Fibroblast of skin of back (primary cell): ENCODE measurements at places on chromosomes 13 and 19.
A peak's percentile ranks its signal among the peaks of the same experiment; 100 is the strongest.

GRCh38 chr13:32125751-32126150, 94.2 kb downstream of the FRY start:
- DNase-seq = no peak

DNA sequence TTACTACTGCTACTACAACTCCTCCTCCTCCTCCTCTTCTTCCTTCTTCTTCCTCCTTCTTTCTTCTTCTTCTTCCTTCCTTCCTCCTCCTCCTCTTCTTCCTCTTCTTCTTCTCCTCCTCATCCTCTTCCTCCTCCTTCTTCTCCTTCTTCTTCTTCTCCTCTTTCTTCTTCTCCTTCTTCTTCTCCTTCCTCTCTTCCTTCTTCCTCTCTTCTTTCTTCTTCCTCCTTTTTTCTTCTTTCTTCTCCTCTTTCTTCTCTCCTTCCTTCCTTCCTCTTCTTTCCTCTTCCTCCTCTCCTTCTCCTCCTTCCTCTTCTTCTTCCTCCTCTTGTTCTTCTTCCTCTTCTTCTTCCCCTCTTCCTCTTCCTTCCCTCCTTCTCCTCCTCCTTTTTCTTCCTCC, 94.7 kb upstream of the MYO16 start:
- DNase-seq = no peak

DNA sequence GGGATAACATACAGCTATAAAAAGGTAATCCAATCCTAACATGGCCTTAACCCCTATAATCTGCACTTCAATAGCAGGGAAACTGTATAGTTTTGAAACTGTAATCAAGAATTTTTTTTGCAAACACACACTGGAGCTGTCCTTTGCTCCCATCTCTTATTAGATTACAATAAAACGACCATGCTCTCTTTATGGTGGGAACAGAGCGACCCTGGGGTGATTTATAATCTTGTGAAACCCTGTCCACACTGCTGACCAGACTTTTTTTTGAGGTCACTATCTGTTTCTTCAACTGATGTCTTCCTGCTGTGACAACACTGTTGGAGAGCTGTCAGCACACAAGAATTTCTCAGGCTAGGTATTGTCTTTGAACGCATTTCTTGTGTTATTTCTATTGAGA, 35.3 kb downstream of the DACH1 start:
- DNase-seq = no peak

DNA sequence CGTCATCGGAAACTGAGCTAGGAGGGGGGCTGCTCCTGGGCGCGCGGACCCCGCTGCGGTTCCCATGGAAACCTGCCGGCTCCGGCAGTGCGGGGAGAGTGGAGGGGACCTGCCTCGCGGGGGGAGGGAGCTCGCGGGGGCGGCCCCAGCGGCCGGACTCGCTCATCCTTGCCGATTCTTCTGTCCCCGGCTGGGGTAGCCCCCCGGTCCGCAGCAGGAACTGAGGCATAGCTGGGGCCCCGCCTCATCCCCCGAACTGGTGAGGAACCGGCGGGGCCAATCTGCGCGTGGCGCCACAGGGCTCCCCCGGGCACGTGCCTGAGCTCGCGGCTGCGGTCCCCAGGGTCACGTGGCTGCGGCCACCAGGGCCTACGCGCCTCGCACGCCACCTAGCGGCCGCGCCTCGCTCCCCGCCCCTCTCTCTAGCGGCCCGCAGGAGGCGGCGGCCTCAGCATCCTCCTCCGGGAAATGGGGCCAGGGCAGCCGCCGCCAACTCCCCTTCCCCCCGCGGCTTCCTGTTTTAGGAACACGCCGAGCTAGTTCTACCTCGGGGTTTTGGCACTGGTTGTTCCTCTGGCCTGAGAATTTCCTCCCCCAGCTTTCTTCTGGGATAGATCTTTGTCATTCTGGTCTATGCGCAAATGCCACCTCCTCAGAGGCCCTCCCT, 1.7 kb upstream of the ELAVL3 start:
- DNase-seq = peak; percentile 78

DNA sequence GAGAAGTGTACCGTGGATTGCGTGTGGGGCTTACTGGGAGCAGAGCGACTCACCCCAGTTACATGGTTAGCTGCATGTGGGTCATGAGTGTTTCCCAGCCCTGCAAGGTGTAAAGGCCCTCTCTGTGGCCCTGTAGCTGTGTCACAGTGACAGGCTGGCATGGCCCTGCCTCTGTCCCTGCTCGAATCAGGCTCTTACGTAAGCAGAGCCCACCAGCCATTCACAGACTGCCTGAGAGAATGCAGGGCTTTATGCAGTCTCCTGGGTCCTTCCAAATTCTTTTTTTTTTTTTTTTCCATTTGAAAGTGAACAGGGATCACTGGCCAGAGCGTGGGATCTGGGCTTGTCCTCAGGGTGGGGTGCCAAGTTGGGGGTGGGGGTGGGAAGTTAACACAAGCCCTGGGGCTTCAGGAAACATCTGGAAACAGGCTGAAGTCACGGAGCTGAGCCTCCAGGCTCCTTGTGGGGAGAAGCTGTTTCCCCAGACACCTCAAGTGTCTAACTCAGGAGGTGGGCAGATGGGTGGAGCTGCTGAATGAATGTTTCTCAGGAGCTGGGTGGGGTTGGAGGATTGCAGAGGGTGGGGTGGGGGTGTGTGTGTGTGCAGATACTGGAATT, 13.4 kb downstream of the TECR start:
- DNase-seq = peak; percentile 32

- peak; percentile 69 for DNase-seq
Observed at GRCh38 chr19:47433121-47433520, 13.8 kb upstream of the MEIS3 start.

GRCh38 chr13:46572752-46573431, 19.9 kb downstream of the LRCH1 start:
- no peak for DNase-seq

GRCh38 chr13:113205428-113205931, 3.0 kb downstream of the PCID2 start:
- DNase-seq = no peak

DNA sequence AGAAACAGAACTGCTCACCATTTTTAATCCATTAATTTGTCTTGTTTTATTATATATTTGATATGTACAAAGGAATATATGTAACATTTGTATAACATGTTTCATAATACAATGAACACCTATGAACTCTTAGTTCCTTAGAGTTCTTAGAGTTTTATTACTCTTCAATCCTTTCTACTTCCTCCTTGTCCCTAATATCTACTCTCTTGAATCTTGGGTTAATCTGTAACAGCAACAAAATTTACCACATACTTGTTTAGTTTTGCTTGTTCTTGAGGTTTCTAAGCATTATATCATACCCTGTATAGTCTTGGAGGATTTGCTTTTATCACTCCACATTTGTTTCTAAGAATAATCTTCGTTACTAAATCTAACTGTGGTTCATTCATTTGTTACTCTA, 151.4 kb downstream of the PDS5B start:
- no peak for DNase-seq

GRCh38 chr19:49790866-49791265, 22.2 kb downstream of the FUZ start:
- DNase-seq = no peak

- no peak for DNase-seq
Observed at GRCh38 chr19:46030812-46031550, 8.1 kb upstream of the PGLYRP1 start.

DNA sequence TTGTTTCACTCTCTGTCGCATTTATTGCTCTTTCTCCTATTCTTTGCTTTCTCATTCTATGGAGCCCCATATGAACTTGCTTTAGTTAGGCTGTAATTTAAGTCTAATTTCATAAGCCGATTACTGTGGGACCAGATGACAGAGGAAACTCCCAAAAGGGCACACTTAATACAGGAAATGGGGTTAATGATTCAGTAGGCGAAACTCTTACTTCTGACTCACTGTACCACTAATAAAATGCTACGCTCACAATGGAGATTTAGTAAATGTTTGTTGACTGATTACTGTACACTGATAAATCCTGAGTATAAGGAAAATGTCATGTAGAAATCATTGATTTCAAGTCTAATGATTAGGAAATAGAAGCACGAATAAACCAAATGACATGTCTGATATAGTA, 276.4 kb downstream of the KLF5 start:
- DNase-seq = peak; percentile 65

DNA sequence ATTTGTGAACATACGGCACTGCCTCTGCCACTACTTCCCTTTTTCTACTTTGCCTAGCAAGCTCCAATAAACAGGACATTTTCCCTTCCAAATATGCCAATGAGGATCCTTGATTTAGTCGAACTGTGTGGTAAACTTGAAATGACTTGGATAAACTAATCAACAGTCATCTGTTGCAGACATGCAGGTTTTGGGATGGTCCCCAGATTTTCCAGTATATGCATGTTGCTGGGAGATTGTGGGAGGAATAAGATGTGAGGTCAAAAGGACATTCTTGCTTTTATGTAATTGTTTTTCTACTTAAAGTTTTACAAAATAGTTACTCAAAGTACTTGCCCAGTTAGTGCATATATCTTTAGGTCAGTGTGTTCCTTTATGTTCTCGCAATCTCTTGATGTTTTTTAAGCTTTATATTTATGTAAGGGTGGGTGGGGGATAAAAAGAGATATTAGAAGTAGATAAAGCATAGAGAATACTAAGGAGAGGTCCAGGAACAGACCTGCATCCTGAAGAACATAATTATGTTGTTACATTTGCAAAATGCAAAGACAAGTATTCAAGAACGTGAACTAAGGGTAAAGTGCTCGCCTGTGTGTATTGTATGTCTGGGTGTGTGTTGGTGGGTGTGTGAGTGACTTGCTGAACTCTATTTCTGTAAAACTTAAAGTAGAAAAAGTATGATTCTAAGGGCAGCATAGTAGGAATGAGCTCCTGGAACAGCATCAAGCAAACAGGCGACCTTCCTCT, 88.4 kb upstream of the OXGR1 start:
- no peak for DNase-seq

- no peak for DNase-seq
Observed at GRCh38 chr13:68345963-68346531, 1115.9 kb upstream of the PCDH9 start.

- DNase-seq = no peak
Observed at GRCh38 chr19:35841961-35842595, 10.2 kb downstream of the NPHS1 start.

GRCh38 chr19:1873524-1874473, 10.4 kb upstream of the KLF16 start:
- DNase-seq = no peak
